Activated CD4-positive, alpha-beta T cell treated with anti-CD3 and anti-CD28 coated beads for 48 hours (primary cell): ENCODE measurements at places on chromosomes 6 and 20.

DNA sequence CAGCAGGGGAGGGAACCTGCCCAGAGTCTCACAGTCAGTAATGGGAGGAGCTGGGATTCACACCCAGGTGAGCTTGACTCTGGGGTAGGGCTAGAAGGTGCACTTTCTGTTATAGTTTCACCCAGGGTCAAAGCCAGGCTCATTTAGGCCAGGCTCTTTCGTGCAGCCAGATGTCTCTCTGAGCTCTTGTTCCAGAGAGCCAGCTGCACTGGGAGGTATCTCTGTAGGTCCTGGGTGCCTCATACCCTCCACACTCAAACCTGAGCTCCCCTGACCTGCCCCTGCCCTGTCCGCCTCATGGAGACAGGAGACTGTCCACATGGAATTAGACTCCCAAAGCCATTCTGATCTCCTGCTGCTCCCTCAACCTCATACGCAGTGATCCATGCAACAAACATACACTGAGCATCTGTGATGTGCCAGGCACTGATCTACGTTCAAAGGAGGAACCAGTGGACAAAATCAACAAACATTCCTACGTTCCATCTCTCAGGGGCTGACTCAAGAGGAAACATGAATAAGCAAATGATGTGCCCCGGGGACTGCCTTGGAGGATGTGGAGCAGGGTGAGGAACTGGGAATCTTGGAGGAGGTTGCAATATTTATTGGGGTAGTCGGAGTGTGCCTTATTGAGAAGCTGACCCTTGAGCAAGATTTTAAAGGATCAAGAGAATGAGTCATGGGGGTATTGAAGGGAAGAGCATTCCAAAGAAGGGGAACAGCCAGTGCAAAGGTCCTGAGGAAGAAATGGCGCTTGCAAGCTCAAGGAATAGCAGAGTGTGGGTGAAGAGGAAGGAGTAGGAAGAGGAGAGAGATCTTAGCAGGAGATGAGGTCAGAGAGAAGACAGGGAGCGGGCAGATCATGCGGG is 71.3 kb upstream of the TOX2 start:
- no peak for DNase-seq

GRCh38 chr6:151647976-151648639 is 154.3 kb downstream of the CCDC170 start:
- peak; percentile 36 for DNase-seq

DNA sequence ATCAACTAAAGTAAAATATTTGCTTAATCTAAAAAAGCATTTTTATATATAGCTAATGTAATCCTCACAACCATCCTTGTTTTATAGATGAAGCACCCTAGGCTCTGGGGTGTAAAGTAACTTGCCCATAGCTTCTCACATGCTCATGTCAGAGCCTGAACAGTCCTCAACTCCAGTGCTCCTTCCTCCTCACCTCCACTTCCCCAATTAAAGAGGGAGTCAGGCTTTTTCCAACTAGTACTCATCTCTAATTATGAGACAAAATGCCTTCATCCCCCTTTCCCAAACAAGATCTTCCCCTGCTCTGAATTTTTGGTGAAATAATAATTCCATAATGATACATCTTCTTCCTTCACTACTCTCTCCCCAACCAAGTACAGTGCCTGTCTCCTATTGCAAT is 290.8 kb upstream of the PRDM1 start:
- no peak for DNase-seq

DNA sequence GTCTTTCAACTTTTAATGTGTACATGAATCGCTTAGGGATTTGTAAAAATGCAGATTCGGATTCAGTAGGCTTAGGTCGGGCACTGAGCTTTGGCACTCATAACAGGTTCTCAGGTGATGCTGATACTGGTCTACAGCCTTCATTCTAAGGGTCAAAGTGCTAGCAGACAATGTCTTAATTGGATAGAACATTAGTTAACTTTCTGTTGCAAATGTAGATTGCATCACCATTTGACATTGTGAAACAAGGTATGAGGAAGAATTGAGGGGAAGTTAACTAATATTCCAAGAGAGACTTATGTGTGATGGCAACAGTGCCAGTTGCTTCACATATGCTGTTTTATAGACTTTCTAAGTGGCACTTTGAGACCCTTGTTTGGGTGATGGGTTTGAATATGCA is 86.9 kb downstream of the MLIP start:
- DNase-seq, result no peak

- peak; percentile 75 for DNase-seq
These were observed at the start of gene RNF146 for GRCh38 chr6:127266178-127266891. RNF146 (plus strand) TSS chr6:127266864; CDS start chr6:127280339, 13,475 bp downstream.

GRCh38 chr6:4582506-4583417 is 193.4 kb upstream of the CDYL start:
- DNase-seq, result no peak

DNA sequence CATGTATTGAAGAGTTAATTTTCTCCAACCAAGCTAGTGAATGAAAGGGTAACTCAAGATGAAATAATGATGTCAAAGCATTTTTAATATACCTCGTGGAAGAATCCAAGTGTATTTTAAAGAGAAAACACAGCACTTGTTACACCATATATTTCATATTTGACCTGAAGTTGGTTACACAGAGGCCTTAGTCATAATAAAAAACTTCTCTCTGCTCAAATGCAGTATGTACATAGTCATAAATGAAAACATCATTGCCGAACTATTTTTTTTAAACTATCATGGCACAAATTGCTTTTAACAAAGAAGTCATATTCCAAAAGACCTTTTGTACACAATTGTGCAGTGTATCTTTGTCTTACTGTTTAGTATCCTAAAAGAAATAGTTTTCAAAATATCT is 43.0 kb downstream of the BACH2 start:
- no peak for DNase-seq

DNA sequence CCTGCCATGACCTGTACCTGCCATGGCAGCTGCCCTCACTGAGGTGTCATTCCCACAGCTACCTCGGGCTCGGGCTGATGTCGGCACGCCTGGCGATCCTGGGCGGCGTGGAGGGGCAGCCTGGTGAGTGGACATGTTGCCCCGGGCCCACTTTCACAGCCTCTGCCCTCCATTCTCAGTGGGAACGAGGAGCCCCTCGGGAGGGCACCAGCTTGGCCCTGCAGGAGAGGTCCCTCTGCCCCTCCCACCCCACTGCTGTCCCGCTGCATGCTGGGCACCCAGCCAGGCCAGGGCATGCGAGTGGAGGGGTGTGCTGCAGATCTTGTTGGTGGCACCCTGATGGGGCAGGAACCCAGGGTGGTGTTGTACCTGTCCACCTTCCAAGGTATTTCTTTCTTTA is 23.0 kb downstream of the ENTPD6 start:
- DNase-seq, result no peak

DNA sequence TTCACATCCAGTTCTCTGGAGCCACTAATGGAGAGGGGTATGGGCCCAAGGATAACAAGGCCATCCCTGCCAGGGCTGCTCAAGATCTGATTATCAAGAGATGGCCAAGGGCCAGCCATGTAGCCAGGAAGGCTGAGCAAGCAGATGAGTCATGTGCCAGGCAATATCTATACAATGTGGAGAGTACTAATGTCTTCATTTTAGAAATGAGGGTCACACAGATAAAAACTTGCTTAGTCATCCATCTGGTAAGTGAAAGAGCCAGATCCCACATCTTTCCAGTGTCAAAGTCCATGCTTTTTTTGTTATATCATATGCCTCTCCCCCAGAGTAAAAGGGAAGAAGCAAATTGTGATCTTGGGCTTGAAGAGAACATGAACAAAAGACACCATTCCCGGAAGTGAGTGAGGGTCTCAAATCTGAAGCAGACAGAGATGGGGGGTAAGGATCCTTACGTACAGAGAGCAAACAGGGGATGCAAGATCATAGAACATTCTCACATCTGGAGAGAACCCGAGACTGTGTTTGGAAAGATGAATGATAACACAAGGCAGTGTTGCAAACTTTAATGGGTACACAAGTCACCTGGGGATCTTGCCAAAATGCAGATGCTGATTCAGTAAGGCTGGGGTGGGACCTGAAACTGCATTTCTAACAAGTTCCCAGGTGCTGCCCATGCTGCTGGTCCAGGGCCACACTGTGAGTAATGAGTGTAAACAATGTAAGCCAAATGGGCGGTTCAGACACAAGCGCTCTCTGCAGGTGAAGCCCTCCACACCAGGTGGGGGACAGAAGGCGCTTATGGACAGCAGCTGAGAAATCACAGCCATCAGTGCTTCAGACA is 20.0 kb upstream of the GSTA3 start:
- no peak for DNase-seq

GRCh38 chr20:19110881-19111460 is 101.5 kb upstream of the SLC24A3 start:
- DNase-seq, result no peak

- DNase-seq, result no peak
These were observed 1.4 kb upstream of the HLA-DMA start for GRCh38 chr6:32954267-32954666.

- DNase-seq, result no peak
These were observed 30.4 kb upstream of the AHI1 start for GRCh38 chr6:135527960-135528249.

- DNase-seq, result no peak
These were observed 243.3 kb downstream of the PRL start for GRCh38 chr6:22053391-22053997.

DNA sequence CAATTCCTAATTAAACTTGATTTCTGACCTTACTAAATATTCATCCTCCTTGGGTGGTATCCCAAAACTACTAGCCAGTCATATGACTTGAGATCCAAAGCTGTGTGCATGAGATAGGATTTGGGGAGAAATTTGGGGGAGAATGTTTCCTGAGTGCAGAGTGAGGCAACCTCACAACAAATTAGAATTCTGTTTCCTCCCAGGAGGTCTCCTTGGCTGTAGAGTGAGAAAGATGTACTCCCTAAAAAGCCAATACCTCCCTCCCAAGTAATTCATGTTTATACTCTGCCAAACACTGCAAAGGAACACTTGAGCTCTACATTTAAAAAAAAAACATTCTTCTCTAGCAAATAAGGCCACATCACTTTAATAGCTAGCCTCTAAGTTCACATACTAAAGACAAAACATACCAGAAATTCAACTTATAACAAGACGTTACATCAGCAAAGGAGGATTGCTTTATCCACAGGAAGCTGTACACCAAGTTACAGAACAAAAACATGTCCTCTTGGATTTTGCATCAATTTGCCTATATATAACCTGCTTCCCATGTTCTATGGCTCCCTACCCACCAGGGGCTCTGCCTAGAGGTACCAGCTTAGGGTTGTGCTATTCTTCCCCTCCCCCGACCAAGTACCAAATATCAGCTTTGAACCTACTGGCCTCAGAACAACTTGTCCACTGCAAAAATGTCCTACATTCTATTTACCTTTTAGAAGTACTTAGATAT is 15.4 kb upstream of the TMEM30A start:
- no peak for DNase-seq

DNA sequence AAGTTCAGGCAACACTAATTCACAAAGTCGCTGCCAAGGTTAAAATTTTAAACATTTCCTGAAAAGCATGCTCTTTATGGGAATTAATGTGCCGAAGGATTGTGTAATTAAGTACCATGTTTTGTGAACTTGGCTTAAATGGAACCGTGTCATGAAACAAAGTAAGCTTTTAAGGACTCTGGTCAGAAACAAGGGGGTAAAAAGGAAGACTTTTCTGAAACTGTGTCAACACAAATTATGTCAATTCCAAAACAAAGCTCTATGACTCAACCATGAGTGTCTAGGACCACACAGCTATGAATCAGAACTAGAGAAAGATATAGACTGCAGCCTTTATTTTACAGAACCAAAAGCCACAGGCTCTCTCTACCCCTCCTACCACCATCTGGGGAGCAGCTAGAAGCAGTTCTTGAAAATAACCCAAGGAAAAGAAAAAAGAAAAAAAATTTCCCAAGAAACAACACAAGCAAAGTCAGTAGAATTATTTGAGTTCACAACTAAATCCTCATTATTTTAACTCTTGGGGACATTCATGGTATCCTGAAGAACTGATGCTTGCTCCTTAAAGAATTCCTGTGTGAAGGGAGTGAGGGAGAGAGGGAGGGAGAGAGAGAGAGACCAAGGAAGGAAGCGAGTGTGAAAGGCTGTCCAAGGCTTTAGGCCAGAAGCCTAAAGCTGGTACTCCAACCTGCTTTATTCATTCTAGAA is 81.9 kb downstream of the ZMYND8 start:
- peak; percentile 43 for DNase-seq

DNA sequence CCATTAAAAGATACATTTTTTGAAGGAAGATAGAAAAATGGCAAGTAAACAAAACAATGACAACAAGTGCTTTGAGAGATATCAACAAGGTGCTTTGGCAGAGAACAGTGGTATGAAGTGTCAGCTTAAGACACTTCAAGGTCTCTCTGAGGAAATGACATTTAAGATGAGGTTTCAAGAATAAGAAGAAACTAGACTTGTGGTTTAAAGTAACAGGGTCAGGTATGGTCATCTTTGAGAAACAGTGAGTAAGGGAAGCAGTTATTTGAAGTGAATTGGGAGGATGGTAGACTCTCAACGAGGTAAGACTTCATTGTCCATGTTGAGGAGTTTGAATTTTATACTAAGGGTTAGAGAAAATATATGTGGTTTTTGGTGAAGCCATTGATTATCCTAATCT is 77.8 kb downstream of the SYCP2L start:
- DNase-seq, result no peak

DNA sequence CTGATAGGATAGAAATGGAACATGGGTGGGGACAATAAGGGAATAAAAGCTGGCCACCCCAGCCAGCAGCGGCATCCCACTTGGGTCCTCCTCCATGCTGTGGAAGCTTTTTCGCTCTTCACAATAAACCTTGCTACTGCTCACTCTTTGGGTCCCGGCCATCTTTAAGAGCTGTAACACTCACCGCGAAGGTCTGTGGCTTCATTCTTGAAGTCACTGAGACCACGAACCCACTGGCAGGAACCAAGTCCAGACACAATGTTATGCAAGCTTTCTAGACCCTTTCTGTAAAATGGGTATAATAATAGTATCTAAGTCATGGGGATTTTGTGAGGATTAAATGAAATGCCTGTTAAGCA is 48.9 kb upstream of the EZR start:
- no peak for DNase-seq

GRCh38 chr6:24919056-24919892 is 16.5 kb downstream of the RIPOR2 start:
- DNase-seq, result peak; percentile 46

DNA sequence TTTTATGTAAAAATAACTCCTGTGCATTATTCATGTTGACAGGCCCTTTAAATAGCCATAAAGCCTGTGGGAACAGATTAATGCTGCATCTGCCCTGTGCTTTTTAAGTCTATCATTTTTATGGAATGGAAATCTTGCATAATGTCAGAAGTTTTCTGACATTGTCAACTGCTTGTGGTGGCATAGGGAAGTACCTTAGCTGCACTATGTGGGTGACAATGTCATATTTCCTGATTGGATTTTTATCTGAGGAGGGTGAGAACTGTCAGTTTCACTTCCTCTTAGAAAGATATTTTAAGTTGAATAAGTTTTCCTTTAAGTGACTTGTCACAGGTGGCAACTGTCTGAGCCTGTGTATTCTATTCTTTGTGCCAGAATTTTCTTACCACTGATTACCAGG is 267.9 kb downstream of the PLCB1 start:
- DNase-seq, result no peak

- DNase-seq, result no peak
These were observed 22.9 kb downstream of the DZANK1 start for GRCh38 chr20:18443886-18444285.
